T-helper 17 cell (primary cell): ENCODE measurements at places on chromosomes 13 and 19. TPM values are rescaled to one million over a fixed set of nuclear protein-coding genes. Genes with fewer than 3 reads are reported as not detected.

The EEF2 gene
- 2,788 TPM for total RNA-seq

The FPR1 gene
- 0.70 TPM for total RNA-seq

The PCDH17 gene
- total RNA-seq = 0.15 TPM

The SYCN gene
- total RNA-seq = not detected

The AMER2 gene
- not detected for total RNA-seq

The KIR2DL3 gene
- not detected for total RNA-seq

The LMTK3 gene
- 18.4 TPM for total RNA-seq

The PLK5 gene
- total RNA-seq = not detected

The APOC4 gene
- not detected for total RNA-seq

The C13orf42 gene
- not detected for total RNA-seq

DNA sequence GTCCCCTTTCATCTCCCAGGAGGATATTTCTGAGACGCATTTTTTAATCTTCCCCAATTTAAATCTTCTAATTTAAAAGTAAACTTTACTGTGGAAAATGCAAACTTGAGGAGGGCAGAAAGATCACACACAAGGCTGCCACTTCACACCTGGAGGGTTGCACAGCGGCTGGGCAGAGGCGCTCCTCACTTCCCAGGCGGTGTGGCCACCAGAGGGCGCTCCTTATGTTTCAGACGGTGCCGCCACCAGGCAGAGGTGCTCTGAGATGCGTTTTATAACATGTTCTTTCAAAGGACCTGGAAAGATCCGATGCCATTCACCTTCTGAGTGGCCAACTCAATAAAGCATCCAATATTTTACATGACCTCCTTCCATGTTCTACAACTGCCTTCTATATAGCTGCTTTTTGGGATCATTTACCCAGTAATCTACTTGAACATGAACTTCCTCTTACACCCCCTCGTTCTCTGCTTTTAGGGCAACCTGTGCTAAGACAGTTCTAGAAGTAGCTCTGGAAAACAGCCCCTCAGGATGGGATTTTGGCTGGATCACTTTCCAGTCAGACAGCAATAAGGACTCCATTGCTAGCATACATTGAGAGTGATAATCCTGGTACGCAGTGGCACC is 14.8 kb upstream of the MTUS2 start:
- DNase-seq = no peak

- DNase-seq = no peak
Observed at GRCh38 chr13:101752432-101752831, 300.0 kb downstream of the ITGBL1 start.

- no peak for DNase-seq
Observed at GRCh38 chr19:18993115-18993514, 40.2 kb downstream of the SUGP2 start.

- DNase-seq = no peak
Observed at GRCh38 chr19:42208612-42209011, 8.9 kb downstream of the DEDD2 start.

GRCh38 chr13:33249066-33249465 is 36.5 kb downstream of the STARD13 start:
- no peak for DNase-seq

- no peak for DNase-seq
Observed at GRCh38 chr19:48966541-48967345, 1.6 kb downstream of the FTL start.

GRCh38 chr13:40399756-40400155 is 266.7 kb downstream of the FOXO1 start:
- no peak for DNase-seq

GRCh38 chr19:16626796-16627192 is 1.2 kb downstream of the MED26 start:
- DNase-seq = no peak

DNA sequence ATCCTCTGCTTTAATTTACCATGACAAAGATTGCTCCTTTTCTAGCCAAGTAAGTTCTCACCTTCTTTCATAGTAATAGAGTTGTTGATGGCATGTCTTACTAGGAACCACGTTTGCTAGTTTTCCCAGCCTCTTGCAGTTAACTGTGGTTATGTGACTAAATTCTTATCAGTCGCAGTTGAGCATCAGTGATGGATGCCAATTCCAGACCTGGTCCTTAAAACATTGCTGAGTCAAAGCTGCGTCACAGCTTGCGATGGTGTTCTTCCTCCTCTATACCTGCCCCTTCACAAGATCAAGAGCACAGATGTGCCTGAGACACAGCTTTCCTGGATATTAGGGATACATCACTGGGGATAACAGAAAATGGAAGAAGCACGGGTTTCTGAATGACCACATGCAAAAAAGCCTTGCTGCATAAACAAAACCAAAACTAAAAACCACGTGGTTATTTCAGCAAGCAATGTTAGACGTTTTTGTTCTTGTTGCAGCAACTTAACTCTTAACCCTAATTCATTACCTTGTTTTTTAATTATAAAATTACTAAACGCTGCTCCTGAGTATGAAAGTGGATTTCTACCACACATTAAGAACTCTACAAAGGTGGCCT is 97.6 kb upstream of the DACH1 start:
- no peak for DNase-seq

DNA sequence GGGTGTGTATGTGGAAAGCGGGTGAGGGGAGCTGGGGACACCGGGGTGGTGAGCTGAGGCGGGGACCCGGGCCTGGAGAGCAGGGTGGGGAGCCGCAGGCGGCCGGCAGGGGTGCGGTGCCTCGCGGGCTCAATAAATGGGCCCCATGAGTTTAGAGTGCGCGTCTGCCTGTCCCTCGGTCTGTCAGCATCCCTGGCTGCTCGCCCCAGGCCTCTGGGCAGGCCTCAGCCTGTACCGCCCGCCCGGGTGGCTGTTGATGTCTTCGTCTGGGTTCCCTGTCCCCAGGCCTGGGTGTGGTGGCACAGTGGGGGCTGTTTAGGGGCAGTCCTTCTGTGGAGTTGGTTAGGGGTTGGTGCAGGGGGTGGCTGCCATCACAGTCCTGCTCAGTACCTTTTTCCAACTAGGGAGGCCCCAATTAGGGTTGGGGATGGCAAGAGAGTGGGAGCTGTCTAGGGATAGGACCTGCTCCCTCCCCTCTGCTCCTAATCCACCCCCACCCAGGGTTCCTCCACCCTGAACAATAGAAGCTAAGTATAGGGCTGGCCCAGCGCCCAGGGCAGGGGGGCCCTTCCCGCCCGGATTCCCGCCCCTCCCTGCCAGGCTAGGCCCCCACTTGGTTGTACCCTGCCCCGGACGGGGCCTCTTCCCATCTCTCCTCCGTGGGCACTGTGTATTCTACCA is 12.2 kb downstream of the CIC start:
- DNase-seq = peak; percentile 29

DNA sequence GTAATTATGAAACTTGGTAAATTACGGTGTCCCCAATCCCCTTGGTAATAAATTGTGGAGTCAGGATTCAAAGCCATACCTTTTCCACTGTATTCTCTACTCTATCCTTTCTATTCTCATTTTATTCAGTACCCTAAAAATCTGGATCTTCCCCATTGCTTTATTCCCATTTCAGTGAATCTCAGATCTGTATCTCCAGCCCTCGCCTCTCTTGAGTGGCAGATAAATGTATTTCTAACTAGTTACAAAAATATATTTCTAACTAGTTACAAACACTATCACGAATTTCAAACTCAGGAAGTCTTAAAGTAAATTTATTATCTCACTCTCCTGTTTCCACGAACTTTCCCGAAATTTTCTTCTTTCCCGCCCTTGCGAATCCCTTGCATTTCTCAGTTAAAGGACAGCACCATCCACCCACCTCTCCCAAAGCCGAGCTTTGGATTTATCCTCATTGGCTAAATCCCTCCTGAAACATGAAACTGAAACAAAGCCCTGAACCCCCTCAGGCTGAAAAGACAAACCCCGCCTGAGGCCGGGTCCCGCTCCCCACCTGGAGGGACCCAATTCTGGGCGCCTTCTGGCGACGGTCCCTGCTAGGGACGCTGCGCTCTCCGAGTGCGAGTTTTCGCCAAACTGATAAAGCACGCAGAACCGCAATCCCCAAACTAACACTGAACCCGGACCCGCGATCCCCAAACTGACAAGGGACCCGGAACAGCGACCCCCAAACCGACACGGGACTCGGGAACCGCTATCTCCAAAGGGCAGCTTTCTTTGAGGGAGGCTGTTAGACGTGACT is 164.3 kb upstream of the PABPC3 start:
- DNase-seq = no peak
